Activated T-cell treated with anti-CD3 and anti-CD28 coated beads for 48 hours (primary cell): ENCODE measurements at places on chromosomes 11 and 22.

- no peak for DNase-seq
Measured at GRCh38 chr11:34423300-34423699, 15.4 kb upstream of the CAT start.

GRCh38 chr11:79100093-79100910, 340.5 kb downstream of the TENM4 start:
- DNase-seq = peak; percentile 31

GRCh38 chr11:116199182-116199581, 573.6 kb downstream of the BUD13 start:
- DNase-seq = no peak

DNA sequence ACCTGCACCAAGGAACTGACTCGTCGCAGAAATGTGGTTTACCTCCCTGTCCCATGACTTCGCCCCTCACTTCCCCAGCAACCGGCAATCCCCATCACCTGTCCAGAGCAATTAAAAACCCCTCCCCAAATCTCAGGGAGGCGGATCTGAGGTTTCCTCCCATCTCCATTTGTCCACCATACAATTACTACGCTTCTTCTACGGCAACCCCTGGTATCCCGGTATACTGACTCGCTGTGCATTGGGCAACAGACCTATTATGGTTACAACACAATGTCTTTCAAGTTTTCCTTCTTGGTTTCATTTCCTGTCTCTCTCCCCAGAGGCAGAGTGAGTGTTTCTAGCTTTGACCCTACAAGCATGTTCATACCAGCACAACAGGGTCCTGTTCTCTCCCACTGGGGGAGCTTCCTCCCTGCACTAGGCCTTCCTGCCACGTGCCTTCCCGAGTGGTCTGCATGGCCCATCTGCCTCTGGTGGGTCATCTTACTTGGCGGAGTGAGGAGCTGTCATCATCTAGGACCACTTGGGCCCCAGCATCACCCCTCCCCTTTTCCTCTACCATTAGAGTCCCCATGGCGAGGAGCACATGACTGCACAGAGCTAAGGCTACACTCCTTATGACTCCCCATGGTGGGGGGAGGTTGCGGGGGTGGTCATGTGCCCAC, 30.3 kb upstream of the NAP1L4 start:
- DNase-seq = no peak

DNA sequence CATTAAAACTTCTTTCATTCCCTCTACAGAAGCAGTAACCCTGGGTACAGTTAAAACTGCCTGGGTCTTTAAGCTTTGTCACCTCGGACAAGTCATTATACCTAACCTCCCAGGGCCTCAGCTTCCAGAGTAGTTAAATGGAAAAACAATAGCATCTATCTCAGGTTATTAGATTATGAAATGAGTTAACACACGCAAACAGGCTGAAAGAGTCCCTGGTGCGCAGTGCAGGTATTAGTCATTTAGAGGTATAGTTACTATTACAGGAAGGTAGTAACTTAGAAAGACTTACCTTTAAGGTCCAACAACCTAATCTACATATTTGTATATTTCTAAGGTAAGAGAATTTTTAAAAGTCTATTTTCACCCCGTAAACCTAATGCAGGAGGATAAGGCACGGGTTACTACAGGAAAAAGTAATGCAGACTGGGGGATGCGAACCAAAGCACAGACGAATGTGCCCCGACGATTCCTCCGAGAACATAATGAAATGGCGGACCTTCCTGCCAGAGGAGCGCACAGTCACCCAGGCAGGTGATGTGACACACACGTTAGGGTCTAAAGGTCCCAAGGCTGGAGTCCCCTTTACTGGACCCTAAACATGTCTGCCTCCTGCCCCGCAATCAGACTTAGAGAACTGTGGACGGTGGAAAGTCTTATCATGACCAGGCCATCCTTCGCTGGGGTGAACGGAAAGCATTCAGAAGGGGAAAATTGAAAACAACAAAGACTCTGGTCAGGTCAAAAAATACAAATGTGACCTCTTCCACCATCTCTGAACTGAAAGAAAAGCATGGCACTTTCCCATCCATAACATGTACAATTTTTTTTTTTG, 1.3 kb downstream of the NAP1L4 start:
- DNase-seq = peak; percentile 35

DNA sequence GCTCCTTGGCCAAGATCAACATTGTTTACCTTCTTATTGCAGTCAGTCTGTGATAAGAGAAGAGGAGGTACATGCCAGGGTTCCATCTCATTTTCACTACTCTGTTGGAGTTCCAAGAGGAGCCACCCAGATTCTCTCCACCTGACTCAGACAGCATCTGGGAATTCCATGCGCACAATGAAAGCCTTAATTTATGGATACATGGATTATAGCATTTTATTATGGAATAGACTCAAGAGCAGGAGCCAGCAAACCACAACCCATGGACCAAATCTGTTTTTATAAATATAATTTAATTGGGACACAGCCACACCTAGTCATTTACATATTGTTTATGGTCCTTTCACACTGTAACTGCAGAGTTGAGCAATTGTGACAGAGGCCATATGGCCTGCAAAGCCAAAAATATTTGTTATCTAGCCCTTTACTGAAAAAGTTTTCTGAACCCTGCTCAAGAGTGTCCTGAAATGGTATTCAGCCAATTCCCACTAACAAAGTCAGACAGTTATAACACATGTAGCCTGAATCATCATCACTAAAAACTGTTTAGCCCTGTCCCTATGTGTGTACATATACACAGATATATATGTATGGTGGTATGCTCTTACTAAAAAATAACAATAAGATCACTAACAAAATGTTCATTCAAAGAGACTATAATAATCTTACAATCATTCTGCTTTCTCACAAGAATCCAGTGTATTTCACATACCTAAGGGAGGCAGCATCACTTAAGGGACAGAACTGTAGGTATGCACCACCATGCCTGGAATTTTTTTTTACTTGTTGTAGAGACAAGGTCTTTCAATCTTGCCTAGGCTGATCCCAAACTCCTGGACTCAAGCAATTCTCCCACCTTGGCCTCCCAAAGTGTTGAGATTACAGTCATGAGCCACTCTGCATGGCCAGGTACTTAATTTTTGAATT, 104.5 kb upstream of the TEAD1 start:
- no peak for DNase-seq

DNA sequence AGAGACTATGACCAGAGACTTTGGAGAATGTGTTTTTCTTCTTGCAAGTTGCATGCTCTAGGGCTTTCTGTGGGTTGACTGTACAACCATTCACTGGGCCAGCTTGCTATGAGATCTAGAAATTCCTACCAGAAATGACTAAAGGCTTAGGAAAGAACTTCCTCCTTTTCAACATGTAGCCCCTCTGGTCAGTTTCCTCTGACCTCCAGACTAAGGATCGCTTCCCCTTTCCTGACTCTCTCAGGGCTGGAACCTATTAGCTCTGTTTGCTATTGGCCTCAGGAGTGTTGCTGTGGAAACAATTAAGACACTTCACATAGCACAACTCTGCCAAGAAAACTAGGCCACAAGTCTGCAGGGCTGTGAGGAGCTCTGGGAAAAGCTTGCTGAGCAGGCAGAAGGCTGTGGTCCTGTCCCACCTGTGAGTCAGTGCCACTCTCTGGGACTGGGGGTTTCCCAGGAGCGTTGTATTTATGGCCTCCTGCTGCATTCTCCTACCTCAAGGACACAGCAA, 10.7 kb downstream of the CRY2 start:
- DNase-seq = no peak

GRCh38 chr11:120314861-120315260, 10.2 kb upstream of the TLCD5 start:
- no peak for DNase-seq

DNA sequence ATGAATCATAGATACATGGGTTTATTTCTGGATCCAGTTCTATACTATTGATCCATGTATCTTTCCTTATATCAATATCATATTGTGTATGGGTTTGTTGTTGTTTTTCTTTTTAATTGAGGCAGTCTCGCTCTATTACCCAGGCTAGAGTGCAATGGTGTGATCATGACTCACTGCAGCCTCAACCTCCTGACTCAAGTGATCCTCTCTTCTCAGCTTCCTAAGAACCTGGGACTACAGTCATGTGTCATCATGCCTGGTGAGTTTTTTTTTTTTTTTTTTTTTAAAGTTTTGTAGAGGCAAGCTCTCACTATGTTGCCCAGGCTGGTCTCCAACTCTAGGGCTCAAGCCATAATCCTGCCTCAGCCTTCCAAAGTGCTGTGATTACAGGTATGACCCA, 1589.4 kb upstream of the TENM4 start:
- no peak for DNase-seq

DNA sequence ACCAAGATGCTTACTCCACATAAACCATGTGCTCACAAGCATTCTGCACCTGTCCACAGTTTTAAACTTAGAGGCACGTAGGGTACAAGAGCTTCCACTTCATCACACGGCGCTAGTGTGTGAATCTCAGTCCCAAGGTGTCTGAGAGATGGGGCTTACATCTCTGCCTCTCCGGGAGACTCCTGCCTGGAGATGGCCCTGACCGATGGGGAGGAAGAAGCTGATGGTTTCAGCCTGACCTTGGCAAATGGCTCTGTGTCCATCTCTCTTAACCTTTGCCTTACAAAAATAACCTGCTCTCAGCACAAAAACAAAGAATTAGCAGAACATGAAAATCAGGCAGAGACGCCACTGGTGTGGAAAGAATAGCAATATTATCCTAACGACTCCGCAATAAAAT, 559.3 kb upstream of the B3GAT1 start:
- DNase-seq = no peak

DNA sequence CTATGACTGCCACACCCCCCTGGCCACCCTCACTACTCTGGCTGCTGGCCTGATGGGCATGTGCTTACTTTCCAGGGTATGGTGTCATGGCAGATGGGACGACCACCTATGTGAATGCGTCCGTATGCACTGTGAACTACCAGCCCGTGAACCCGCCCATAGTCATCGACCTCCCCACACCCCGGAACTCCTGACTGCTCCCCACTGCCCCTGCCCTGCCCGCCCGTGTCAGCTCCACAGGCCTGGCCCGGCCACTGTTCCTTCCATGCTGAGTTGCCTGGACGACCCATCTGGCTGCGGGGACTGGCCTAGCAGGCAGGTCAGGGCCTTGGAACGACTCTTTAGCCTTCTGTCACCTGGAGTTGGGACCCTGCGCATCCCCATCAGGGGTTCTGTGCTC, 93.6 kb downstream of the MPPED1 start:
- DNase-seq = no peak

DNA sequence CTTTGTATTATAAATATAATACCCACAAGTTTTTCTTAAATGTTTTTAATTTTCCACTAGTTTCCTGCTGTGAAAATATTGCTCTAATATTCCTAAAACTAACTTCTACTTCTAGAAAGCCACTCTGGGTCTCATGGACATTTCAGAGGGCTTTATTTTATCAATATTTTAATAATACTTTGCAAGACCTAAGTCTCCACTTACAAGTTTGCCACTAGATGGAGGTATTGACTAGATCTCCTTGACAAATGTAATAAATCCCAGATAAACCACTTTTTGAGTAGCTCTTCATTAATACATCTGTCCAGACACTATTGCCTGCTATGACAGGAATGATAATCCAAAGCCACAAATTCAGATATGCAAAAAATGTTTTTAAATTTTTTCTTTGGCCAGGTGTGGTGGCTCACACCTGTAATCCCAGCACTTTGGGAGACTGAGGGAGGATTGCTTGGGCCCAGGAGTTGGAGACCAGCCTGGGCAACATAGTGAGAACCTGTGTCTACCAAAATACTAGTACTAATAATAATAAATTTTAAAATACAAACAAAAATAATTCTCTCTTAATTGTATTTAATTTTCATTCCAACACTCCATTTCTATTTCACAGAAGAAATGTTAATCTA, 3.5 kb upstream of the ACAT1 start:
- no peak for DNase-seq

- DNase-seq = peak; percentile 2
Measured at GRCh38 chr11:131867457-131868257, 497.2 kb downstream of the NTM start.

DNA sequence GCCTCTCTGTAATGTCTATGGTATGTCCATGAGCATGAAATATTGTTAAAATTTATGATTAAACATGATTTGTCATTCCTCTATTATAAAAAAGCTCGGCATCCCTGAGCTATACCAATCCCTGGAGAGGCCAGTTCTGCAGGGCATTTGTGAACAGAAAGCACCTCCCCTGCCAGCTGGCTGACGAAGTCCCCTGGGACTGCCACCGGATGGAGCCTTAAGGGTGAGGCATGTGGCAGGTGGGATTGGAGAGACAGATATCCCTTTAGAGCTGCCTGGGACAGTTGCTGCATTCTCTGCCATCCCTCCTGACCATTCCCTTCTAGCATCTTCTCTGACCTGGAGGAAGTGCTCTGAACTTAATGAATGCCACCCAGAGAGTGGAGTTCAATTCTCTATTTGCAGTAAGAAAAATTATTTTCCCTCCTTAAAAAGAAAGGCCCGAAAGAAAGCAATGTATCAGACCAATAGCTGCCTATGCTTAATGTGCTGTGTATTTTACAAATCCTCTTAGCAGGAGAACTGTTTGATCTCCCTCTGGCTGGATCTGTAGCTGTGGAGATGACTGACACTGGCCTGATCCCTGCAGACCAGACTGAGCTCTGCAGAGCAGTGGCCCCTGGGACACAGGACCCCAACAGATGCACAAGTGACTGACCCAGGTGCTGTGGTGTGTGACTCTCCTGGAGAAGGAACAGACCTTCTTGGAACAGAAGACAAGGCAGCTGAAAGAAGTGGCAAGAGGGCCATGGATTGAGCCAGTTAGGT, 219.0 kb upstream of the NAV2 start:
- DNase-seq = no peak

DNA sequence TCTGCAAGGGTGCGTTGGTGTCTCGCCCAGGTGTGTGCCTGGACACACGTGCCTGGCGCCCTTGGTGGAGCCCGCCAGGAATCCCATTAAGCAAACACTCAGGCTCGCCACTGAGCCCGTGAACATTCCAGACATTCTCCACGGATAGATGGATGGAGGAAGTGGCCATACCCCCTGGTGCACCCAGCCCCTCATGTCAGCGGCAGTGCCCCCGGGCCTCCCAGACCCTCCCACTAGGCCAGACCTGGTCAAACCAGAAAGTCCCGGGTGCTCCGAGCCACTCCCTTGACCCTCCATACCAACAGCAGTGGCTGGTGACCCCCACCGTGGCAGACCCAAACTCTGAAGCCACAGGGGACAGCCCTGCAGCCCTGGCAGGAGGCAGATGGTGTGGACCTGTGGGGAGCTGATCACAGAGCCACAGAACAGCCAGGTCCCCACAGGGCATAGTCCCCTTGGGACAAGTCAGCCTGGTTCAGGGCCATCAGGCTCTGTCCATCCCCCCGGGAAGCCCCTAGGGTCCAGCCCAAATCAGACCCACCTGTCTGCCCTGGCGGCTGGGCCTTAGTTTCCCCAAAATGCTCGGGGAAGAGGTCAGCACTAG, 1.9 kb downstream of the EPS8L2 start:
- DNase-seq = no peak
